ENCODE measurements at places on chromosomes 4 and X.
A peak's percentile ranks its signal among the peaks of the same experiment; 100 is the strongest.

GRCh38 chr4:155624478-155624877 lies 42.2 kb upstream of the GUCY1A1 start:
- no peak for DNase-seq

DNA sequence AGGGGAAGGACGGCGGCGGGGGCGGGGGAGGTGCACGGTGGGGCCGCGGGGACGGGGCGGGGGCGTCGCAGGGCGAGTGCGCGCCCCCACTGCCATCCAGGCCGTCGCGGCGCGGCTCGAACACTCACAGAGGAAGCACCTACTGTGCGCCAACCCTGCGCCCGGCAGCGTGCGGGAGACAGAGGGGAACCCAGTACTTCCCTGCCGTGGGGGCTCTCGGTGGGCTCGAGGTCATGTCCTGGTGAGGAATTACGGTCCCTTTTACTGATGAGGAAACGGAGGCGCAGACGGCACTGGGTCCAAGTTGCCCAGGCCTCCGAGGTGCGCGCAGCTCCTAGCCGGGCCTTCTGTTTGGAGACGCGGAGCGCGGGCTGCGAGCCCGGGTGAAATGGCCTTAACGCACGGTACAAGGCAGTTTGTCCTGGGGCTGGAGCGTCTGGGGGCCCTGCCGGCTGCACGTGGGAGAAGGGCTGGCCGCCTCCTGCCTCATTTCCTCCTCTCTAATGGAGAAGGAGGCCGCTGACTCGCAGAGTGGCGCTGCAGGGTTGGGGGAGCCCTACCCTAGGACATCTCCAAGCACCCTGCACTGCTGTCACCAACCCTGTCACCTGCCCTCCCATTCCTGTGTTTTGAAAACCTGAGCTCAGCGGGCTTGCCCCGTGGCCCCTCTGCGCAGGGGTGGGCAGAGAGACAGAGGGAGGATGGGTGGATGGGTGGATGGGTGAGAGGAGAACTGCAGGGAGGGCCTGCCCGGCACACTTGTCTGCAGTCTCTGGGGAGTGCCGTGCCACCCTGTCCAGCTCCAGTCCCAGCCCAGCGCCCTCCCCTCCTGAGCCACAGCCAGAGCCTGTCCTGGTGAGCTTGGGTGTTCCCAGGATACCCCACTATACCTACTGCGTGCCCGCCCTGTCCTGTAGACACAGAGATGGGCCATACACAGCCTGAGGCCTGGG lies 106.0 kb downstream of the ADRA2C start:
- no peak for DNase-seq

GRCh38 chrX:133646719-133647116 lies 231.4 kb upstream of the GPC4 start:
- DNase-seq, result no peak

GRCh38 chrX:109281483-109282275 lies 200.2 kb downstream of the GUCY2F start:
- DNase-seq, result no peak

GRCh38 chrX:72554448-72555140 lies 18.0 kb downstream of the HDAC8 start:
- DNase-seq, result no peak

DNA sequence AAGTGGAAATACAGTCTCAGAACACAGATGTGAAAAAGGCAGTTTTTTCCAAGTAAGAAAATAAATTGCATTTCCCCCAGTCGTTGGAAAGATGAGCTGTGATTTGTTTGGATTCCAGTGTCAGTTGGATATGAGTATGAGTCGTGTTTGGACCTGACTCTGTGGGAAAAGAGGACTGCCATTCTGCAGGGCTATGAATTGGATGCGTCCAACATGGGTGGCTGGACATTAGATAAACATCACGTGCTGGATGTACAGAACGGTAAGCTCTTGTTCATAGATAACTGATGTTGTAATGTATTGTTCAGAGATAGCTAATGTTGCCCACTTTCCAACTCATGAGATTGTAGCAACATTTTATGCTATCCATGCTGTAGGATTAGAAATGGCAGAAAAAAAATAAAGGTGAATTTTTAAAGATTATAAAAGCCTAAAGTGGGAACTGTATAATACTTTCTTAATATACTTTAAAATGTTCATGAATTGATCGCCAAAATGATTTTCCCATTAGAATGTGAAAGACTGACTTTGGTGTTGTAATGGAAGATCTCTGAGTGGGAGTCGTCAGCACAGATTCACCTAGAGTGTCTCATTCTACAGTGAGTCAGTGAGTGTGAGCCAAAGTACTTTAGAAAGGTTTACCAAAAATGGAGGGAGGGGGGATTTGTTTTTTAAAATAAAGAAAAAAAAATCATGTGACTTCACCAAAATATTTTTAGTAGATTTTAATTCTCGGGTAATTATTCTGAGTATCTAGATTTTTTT lies 178.7 kb downstream of the DCTD start:
- no peak for DNase-seq

DNA sequence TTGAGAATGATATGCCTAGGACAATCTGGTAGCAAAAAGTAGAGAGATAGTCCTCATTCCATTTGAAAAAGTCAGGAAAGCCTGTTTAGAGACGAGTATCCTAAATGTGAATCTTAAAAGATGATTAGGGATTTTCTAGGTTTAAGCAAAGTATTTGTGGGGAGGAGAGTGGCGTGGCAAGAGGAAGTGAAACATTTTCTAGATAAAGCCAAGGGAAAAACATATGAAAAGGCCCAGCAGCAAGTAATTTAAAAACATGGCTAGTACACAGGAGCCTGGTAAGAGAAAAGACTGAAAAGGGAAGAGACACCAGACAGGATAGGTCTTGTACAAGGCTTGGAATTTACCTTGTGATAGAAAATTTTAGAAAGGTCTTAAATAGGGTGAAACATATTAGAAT lies 45.9 kb downstream of the CORIN start:
- DNase-seq, result no peak

GRCh38 chr4:20666012-20666860 lies 34.0 kb upstream of the PACRGL start:
- DNase-seq, result no peak

- no peak for DNase-seq
Measured at GRCh38 chrX:142831961-142832530, 193.7 kb upstream of the SPANXN4 start.

GRCh38 chr4:30839583-30840520 lies 119.7 kb downstream of the PCDH7 start:
- DNase-seq, result no peak

GRCh38 chr4:180900781-180901180 lies 1342.4 kb upstream of the TENM3 start:
- DNase-seq, result no peak

DNA sequence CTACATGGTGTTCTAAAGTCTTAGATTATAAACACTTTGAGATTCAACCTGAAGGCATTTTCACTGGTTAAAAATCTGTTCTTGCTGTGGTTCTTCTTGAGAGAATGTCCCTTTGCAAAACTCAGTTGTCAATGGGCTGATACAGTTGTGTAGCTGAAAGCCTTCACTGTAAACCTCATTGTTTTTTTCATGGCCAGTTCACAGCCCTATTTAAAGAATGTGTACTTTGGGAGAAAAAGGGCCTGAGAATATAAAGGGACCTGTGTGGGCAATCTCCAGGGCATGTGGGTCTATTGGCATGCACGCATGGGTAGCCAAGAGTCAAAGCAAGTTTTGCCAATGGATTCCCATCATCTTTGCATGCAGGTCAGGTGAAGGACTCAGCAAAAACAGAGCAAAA lies 7.8 kb upstream of the MAP7D3 start:
- DNase-seq, result no peak

DNA sequence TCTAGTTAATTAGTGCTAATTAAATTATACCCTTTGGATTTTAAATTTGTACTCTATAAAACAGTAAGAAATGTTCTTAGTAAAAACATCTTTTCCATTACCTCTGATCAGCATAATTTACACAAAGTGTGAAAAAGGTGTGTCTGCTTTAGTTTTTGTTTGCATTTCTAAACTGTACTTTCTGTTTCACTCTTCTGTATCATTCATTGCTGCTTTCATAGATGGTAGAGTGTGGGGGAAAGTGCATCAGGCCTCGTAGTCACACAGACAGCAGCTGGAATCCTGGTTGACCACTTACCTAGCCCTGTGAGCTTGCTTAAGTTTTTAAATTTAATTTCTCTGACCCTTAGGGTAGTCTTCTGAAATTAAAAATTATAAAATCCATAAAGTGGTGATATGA lies 275.4 kb upstream of the PITX2 start:
- no peak for DNase-seq

GRCh38 chr4:37447886-37448285 lies 203.3 kb downstream of the NWD2 start:
- DNase-seq, result no peak

- DNase-seq, result no peak
Measured at GRCh38 chr4:61507091-61507490, 307.0 kb downstream of the ADGRL3 start.

- no peak for DNase-seq
Measured at GRCh38 chr4:163540977-163541376, 46.5 kb downstream of the TMA16 start.

DNA sequence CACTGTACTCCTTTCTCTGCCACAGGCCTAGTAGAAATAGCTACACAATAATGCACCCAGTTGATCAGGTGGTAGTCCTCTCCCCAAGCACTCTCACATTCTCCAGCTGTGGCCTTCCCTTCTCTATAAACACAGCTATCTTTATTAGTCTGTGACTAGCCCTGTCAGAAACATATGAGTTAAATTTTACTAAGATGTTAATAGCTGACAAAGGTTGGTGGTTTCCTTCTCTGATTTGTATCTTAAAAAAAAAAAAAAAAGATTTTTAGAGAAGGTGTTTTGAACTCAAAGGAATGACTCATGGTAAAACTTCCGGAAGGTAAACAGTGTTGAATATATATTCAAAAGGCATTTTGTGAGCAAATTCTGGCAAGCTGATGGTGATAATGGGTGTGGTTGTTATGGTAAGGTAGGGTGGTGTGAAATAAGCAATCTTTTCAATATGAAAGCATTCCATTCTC lies 327.4 kb downstream of the PPP3CA start:
- peak; percentile 31 for DNase-seq
